Stimulated activated CD8-positive, alpha-beta memory T cell treated with anti-CD3 and anti-CD28 coated beads, Interleukin-4, amount 100 ng/mL, for 4 hours (primary cell): ENCODE measurements at places on chromosomes 5 and 9.

DNA sequence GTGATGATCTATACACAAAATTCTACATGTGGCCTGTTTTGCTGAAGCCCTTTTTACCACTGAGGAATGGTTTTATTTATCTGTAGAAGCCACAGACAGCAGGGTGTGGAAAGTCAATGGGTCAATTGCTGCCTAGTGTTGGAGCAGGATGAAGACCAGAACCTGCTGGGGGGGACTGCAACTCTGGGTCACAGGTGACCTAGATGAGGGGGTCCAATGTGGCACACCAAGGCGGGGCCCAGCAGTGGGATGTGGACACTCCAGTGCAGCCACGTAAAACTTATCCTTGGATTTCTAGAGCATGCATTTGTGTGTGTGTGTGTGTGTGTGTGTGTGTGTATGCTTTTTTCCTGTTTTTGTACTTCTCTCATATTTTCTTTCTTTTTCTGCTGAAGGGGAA, 147.5 kb upstream of the PHYKPL start:
- no peak for DNase-seq

GRCh38 chr5:110150199-110150598, 460.5 kb downstream of the MAN2A1 start:
- no peak for DNase-seq

DNA sequence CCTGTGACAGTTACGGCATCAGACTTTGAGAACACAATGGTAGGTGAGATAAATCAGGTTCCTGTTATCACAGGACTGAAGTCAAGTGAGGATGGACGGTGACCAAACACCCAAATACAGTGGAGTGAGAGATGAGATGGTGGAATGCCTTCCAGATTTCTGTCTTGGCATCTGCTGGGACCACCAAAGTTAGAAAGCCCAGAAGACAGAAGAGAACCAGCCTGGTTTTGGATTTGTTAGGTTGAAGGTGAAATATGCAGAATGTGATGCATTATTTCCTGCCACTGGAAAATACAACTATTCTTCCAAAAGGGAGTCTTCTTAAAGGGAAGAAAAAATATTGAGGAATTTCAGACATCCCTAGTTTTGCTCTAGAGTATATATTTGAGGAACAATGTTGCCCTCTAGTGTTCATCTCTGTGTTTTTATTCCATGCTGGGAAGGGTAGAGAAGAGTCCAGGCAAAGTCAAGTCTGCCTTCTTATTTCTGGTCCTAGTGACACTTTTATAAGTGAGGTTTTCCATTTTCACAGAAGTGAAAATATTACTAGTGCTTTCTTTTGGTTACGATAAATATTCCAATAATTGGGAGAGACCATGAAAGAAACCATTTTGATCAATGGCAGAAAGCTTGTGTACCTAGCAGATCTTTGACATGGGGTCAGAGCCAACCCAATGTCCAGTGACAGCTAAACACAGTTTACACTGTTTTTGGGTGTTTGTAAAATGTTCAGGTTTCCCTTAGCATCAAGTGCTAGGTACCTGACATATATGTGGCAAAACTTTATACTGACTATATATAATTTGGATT, 142.3 kb upstream of the ANKH start:
- DNase-seq: no peak

DNA sequence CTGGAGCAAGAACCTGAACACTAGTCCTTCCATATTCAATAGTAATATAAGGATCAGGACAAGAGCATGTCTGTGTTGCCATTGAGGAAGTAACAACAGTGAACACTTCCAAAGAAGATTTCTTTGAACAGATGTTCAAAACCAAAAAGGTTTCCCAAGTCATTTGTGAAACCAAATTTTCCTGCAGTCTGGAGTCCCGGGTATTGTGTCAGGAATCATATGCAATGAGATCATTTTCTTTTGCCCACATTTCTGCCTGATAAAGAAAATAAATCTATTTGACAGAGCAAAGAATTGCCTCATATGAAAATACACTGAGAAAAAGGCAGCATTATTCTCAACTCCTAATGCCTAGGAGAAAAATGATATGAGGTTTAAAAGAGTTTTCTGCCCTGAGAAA, 151.7 kb downstream of the SNX18 start:
- no peak for DNase-seq

GRCh38 chr9:8255850-8256249, 456.3 kb upstream of the DMAC1 start:
- no peak for DNase-seq

DNA sequence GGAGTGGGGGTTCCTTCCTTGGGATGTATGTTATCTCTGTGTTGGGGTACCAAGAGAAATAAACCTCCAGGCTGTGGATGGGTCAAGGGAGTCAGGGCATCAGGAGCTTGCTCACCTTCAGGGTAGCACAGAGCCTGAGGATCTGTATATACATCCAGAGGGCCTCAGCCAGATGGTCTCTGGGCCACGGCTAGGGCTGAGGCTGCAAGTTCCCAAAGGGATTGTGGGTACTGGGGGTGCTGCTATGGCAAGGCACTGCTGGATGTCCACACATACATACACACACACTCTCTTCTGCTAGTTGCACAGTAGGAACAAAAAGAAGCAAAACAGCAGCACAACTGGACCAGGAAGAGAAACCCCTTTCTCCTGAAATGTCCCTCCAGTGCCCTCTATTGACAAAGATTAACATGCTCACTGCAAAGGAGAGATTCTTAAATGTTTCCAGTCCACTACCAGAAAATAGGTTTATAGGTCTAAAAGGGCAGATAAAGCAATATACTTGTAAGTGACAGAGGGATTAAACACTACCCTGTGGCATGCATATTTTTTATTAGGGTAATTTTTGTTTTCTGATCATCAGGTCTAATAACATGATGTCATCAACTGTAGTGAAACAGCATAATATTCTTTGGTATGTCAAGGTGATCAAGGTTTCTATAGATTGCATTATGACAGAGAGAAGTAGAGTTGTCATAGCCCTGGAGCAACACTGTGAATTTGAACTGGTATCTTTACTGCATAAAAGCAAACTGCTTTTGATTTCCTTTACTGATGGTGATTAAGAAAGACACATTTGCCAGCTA, 56.3 kb upstream of the KCNN2 start:
- DNase-seq: no peak

- DNase-seq: no peak
Measured at GRCh38 chr5:145887976-145888574, 15.3 kb upstream of the GRXCR2 start.

- no peak for DNase-seq
Measured at GRCh38 chr5:78483809-78484521, 123.5 kb downstream of the SCAMP1 start.

DNA sequence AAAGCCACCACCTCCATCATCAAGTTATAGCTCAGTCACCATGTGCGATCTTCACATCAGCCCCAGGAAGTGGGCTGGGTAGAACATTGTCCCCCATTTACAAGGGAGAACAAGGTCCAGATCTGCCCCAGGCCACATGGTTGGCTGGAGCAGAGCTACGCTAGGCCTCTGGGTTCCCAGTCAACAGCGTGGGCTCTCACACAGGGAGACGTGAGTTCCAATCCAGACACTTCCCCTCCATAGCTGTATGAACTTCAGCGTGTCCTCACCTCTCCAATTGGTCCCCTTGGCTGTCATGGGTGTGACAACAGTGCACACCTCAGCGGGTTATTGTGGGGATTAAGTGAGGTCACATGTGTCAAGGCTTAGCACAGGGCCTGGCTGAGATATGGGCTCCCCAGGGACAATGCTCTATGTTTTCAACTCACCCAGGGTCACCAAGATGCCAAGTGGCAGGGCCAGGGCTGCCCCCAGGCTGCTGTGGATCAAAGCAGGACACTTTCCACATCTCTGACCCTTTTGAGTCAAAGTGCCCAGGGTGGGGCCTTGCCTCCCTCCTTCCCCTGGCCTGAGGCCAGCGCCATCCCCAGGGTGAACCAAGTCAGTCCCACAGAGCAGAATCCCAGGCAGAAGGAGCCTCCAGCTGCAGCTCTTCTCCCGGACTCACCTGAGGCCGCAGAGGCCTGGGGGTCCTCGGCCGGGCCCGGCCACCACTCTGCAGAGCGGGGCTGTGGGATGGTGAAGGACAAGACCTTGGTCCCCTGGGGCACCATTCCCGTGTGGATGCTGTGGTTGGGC, 19.8 kb downstream of the AKNA start:
- no peak for DNase-seq

- DNase-seq: no peak
Measured at GRCh38 chr5:90636948-90637347, 78.4 kb downstream of the ADGRV1 start.

GRCh38 chr5:18745988-18746615, 1111.8 kb downstream of the TAF11L14 start:
- peak; percentile 23 for DNase-seq

- no peak for DNase-seq
Measured at GRCh38 chr9:8732367-8733075, 932.9 kb upstream of the DMAC1 start.

DNA sequence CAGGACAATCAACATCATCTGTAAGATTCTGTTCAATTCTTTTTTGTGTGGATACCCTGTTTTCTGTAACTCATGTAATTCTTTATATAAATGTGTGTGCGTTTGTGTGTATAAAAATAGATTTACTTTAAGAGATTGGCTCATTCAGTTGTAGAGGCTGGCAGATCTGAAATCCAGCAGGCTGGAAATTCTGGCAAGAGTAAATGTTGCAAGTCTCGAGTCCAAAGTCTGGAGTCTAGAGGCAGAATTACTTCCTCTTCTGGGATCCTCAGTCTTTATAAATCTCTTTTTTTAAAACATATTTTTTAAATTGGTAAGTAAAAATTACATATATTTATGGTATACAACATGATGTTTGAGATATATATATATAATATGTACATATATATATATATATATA, 202.1 kb upstream of the TMEM161B start:
- no peak for DNase-seq

GRCh38 chr9:129908906-129909305, 73.6 kb downstream of the USP20 start:
- no peak for DNase-seq

DNA sequence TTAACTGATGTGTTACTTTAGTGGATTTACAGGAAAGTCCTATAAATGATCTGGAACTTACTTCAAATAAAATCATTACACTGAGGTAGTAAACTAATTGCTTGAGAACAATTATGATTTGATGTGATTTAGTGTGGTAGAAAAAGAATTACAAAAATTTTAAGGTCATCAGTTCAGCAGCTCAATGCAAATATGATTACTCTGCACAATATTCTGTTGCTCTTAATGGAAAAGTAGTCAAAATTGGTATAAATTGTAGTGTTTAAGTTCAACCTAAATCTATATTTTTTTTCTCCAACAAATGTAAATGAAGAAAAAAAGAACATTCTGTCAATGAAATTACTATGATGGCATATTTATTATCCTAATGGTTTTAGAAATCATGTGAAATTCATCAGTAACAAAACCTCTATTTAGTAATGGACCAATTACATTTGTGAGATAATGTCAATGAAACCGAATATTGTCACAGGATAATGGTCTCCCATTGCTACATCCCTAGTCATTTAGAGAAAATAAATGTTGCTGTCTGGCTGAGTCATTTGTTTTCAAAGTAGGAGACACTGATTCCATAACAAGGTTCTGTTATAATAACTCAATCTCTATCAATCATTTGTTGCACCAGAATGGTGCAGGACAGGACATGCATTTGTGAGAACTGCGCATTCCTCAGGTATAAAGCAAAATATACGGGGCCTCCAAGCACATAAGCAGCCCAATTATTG, 177.1 kb downstream of the NFIB start:
- DNase-seq: no peak
